Activated T-helper 9 cell treated with anti-CD3 and anti-CD28 coated beads, Interleukin-2, amount 50 U/mL, for 16 hours (primary cell): ENCODE measurements at places on chromosomes 3 and 15.

GRCh38 chr15:36428102-36428845 is 151.2 kb upstream of the CDIN1 start:
- DNase-seq = no peak

DNA sequence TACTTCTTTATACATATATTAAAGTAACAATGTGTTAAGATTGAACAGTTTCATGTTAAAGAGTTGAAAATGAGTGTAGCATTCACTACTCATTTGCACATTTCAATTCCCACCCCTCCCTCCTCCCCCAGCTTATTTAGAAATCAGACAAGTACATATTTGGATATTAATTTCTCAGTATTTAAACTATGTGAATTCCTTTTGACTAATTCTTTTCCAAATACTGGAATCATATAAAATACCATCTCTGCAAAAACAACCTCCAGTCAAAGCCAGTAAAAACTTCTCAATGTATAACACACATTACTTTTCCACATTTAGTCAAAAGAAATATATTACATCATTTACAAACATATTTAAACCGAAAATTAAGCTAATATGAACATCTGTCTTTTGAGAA is 25.5 kb upstream of the SHC4 start:
- no peak for DNase-seq

DNA sequence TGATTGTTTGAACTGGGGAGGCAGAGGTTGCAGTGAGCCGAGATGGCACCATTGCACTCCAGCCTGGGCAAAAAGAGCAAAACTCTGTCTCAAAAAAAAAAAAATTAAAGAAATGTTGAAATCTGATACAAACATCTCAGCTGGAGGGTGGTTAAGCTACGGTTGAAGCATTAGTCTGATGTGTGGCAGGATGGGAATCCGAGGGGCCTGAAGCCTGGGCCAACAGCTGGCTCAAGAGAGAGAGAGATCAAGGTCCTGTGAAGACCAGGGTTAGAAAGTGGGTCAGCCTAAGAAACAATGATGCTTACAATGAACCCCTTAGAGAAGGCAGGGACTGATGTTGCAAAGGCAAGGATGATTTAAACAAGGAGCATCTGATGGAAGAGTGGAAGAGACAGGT is 69.8 kb downstream of the CD200R1L start:
- DNase-seq = no peak

DNA sequence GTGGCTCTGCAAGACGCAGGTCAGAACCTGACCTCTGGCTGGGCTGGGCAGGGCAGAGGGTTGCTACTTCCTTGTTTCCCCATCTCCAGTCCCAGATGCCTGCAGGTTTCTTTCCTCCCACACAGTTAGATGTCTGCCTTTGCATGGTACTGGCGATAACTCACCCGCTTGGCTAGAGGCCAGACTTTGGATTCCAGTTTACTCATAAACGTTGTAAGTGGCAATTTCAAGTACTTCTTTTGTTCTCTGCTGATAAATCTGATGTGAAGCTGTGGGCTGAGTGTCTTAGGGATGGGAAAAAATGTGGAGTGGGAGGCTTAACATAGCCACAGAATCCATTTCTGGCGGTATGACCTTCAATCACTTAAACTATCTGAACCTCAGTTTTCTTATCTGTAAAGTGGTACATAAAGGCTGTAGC is 194.2 kb downstream of the EBLN2 start:
- DNase-seq = no peak

DNA sequence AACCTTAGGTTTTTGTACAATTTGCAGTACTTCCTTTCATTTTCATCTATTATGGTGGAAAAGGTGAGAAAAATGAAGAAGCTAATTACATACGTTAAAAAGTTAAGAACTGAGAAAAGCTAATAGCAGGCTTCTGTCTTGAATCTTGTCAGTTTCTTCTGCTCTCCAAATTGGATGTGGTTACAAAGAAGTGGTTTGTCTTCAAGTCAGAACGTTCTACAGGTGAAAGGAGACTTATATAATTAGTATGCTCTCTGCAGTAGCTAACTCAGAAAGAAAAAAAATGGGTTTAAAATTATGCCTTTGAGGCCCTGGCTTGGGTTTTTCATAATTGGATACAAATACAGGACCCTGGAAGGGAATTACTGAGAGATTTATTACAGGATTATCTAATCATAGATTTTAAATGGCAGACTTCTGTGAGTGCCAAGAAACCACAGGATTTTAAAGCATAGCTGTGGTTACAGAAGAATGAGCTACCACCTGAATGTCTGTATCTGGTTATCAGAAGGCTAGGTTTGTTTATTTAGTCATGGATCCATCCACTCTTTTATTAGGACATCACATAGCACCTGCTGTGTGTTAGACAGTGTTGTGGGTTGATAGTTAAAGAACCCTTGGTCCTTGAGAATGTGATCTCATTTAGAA is 528.1 kb upstream of the MCTP2 start:
- DNase-seq = no peak

DNA sequence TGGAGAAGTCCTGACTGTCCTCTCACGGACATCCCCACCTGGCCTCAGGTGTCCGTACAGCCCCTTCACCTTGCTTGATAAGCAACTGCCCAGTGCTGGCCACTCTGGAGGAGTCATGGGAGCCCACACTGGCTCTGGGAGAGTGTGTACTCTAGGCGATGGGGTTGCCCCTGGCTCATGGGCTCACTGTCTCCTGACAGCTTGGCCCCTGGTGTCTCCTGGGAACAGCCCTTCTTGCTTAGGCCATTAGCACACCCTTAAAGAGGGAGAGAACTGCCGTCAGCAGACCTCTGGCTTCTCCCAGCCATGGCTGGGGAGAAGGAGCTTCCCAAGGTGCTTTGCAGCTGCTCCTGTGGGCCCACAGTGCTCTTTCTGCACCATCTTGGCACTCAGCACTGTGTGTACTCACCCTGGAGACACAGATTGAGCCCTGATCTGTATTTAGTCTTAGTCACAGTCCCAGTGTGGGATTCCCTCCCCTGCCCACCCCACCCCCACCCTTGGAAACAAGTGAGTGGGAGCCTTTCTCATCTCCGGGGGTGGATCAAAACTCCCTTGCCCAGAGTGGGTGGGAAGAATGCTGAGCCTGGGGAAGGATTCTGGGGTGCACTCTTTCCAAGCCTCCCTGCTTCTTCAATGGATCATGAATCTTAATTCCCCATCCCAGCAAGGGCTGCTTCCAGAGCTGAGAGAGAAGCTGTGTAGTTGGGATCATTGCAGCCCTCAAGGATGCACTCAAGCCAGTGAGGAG is 83.5 kb upstream of the ADPGK start:
- no peak for DNase-seq

DNA sequence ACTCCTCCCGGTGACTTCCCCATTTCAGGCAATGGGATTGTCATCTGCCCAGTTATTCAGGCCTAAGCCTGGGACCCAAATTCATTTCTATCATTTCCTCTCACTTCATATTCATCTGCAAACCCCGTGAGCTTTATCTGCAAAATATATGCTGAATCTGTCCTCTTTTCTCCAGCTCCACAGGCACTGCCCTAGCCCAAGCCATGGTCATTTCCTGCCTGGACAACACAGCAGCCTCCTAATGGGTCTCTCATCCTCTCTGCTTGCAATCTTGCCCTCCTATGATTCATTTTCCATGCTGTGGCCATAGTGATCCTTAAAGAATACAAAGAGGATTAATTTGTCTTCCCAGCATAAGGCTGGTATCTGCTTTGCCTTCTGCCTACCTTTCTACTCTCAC is 6.1 kb downstream of the RBP2 start:
- DNase-seq = no peak
